ENCODE measurements at places on chromosomes 4 and X.

GRCh38 chr4:54662901-54663585, 5.3 kb downstream of the KIT start:
- DNase-seq: no peak

- no peak for DNase-seq
These were observed 89.0 kb downstream of the SPRY1 start for GRCh38 chr4:123485601-123486000.

DNA sequence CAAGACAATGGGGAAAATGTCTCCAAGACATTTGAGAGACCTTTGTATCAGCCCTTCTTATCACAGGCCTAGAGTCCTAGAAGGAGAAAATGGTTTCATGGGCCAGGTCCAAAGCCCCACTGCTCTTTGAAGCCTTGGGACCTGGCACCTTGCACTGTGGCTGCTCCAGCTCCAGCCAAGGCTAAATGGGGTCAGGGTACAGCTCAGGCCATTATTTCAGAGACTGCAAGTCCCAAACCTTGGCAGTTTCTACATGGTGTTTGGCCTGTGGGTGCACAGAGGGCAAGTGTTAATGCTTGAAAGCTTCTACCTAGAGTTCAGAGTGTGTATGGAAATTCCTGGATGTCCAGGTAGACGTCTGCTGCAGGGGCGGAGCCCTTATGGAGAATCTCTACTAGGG, 28.5 kb downstream of the SHROOM3 start:
- DNase-seq: no peak

DNA sequence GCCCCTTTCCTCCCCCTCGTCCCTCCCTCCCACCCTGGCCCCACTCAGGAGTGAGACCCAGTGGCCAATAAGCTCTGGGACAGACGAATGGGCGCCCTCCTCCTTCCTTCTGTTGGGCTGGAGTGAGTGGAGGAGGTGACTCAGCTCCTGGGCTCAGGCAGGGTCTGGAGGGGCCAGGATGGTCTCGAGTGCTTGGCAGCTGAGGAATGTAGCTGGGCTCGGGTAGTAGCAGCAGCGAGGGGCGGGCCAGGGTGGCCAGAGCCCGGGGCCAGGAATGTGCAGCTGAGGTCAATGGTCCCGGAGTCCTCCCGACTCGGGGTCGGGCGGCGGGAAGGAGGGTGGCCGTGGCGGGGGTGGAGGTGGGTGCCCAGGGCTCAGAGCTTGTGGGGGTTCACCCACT, 15.0 kb downstream of the G6PD start:
- DNase-seq: no peak

GRCh38 chrX:133921764-133922389, 63.5 kb downstream of the GPC3 start:
- no peak for DNase-seq

DNA sequence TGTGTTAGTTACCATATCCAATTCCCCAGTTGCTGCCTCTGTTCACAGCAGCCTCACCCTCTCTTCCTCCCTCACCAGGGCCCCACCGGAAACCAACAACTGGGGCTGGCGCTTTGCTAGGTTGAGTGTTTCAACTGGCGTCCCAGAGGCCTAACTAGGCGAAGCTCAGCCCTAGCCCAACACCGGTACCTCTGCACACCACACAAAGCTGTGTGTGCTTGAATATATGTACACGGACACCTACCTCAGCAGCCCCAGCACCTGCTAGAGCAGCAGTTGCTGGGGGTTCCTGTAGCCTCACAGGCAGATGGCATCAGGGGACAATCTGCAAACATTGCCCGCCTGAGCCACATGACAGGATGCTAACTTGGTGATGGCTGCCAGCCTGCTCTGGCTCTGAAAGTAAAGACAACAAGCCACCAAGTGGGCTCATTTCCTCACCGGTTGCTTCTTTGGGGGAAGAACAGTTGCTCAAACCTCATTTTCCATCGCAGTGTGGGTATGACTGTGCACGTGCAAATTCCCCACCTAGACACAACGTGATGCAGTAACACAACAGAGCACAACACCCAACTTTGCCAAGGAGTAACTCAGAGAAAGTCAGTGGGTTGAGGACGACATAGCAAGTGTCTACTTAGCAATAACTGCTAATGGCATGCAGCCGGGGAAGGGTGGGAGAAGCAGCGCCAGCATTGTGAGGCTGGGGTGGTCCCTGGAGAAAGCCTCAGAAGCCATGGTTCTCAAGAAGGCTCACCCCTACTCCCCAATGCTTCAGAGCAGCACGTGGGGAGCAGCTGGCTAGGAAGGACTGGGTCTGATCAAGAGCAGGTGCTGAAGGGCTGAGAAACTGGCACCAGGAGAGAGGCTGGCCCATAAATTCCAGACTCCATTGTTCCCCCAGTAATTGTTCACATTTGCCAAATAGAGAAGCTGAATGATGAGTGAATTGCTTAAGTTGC, 139.5 kb downstream of the SH3KBP1 start:
- DNase-seq: no peak

- no peak for DNase-seq
These were observed 203.3 kb upstream of the EMCN start for GRCh38 chr4:100721077-100721476.

- DNase-seq: no peak
These were observed 30.4 kb downstream of the SMIM43 start for GRCh38 chr4:121734571-121734970.

- DNase-seq: no peak
These were observed 796.7 kb downstream of the RAPGEF2 start for GRCh38 chr4:159899596-159899995.

DNA sequence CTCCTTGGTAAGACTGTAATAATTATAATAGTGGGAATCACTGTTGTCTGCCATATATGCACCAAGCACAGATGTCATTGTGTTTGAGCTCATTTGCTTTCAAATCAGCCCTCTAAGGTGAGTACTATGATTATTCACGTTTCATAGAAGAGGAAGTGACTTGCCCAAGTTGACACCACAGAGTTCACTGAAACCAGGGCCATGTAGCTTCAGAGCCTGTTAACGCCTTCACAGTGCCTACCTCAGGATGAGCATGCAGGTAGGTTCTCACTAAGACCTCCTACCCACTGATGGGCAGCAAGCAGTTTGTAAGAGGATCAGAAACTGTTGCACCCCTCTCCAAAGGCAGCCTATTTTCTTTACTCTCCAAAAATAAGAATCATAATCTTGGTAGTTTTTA, 27.4 kb downstream of the TMPRSS11A start:
- no peak for DNase-seq

DNA sequence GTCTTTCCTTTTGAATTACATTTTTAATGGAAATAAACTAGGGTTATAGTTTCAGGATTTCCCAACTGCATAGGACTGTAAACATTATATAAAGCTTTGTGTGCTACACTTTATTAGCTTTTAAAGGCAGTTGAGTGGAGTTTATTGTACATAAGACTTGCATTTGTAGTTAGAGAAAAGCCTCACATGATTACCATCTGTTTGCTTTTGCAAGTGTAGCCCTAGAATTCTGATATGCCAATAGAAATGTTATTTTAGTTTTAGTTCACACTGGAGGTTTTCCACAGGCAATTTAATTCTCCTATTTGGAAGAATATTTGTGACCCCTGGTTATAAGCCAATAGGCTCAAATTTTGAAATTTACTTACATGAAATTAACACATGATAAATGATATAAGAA, 41.3 kb upstream of the ANK2 start:
- no peak for DNase-seq

DNA sequence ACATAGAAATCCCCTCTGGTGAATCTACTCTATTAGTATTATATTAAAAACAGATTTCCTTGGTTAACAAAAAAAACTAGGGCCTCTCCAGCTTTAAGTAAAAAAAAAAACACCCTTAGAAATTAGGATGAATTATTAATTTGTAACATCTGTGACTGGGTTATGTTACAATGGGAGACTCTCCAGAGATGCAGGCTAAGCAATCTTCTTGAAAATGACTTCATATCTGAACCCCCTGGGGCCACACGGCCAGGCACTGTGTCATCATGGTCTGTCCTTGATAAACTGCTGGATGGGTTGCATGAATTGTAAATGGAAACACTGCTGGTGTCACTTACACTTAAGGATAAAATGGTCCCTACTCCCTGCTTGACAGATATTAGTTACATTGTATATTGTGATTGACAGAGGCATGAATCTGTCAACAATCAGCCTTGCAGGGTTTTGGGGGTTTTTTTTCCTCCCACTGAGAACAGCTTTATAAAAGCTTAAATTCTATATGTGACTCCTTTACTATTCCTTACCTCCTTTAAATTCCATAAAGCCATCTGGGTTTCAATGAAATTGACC, 49.1 kb downstream of the PRKG2 start:
- no peak for DNase-seq

DNA sequence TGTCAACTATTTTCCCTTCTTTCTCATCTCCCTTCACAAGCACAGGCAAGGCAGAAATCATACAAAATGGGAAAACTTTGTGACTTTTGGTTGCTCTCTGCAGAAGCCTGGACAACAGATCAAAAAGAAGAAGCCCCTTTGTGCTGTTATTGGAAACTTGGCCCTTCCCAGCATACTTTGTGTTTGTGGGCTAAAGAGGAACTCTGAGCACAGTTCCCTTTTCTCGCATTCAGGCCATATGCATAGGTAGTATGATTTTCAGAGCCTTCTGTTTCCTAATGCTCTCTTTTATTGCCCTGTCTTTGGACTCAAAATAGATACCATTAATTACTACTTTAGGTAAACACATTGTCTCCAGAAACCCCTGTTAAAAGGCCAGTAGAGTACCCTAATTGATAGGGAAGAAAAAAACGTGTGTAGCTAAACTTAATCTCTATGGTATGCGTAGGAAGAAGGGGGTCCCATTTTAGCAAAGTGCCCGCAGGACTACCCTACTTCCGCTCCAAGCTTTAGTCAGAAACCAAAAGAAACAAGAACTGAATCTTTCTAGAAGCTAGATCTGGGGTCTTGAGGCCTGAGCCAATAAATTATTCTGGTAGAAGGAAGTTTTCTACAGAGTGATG, 26.6 kb downstream of the VSIG4 start:
- no peak for DNase-seq

GRCh38 chrX:41381685-41382084, 47.7 kb downstream of the DDX3X start:
- no peak for DNase-seq

- no peak for DNase-seq
These were observed 18.5 kb downstream of the CNOT6L start for GRCh38 chr4:77800483-77801259.

- DNase-seq: no peak
These were observed 64.7 kb upstream of the UXT start for GRCh38 chrX:47723689-47724088.

DNA sequence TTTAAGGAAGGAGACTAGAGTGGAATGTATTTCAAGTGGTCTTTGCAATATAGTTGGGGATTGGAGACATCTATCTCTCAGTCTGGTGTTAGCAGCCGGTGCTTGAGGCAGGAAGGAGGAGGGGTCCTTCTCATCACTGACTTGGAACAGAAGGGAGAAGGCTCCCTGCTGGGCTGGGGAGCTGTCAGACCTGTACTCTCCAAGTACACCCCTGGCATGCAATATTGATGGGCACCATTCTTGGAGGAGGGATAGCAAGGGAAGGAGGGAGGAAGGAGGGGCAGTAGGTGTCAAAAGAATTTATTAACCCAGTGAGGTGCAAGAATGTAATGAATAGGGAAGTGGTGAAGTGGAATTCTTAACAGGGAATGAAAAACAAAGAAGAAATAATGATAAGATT, 338.8 kb downstream of the UNC5C start:
- no peak for DNase-seq

DNA sequence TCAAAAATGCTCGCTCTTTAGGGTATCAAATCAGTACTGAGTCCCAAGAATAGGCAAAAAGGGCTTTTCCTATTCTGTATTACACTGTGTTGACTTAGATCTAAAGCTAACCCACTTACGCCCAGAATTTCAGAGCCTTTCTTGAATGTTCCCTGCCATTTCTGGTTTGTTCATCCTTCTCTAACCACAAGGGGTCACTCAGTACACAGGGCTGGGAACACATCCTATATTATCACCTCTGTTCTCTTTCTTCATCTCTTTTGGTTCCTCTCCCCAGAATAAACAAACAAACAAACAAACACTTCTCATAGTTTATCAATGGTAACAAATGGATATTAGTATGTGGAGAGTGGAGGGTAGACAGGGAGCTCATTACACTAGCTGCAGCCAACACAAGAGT, 25.5 kb upstream of the MORC4 start:
- DNase-seq: no peak

DNA sequence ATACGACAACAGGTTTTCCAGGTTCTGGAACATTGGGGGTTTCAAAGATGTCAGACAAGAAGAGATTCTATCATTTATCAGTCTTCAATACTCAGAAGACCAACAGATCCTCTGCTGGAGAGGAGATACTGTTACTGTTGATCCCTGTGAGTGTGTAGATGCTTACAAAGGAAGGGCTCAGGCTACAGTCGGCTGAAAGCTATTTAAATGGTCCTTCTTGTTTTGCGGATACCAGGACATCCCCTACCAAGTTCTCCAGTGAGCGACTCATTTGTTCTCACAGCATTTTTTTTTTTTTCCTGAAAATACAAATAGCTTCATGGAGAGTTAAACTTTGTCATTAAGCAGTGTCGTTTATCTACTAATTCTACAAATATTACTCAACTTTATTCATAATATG, 201.6 kb downstream of the CAMK2D start:
- DNase-seq: no peak

DNA sequence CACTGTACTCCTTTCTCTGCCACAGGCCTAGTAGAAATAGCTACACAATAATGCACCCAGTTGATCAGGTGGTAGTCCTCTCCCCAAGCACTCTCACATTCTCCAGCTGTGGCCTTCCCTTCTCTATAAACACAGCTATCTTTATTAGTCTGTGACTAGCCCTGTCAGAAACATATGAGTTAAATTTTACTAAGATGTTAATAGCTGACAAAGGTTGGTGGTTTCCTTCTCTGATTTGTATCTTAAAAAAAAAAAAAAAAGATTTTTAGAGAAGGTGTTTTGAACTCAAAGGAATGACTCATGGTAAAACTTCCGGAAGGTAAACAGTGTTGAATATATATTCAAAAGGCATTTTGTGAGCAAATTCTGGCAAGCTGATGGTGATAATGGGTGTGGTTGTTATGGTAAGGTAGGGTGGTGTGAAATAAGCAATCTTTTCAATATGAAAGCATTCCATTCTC, 327.4 kb downstream of the PPP3CA start:
- DNase-seq: no peak

DNA sequence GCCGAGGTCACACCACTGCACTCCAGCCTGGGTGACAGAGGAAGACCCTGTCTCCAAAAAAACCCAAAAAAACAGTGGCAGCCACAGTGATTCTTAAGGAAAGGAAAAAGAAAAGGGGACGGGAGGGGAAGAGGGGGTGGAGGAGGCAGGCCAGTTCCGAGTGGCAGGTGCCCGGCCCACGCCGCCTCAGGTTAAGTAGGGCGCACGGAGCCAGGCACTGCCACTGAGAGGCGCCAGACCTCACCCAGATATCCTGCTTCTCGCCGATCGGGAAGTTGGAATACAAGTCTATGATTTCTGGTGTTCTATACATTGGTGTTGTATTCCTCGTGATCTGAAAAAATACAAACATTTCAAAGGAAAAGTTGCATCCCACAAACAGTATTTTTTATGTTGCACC, 35.9 kb downstream of the GAK start:
- no peak for DNase-seq

DNA sequence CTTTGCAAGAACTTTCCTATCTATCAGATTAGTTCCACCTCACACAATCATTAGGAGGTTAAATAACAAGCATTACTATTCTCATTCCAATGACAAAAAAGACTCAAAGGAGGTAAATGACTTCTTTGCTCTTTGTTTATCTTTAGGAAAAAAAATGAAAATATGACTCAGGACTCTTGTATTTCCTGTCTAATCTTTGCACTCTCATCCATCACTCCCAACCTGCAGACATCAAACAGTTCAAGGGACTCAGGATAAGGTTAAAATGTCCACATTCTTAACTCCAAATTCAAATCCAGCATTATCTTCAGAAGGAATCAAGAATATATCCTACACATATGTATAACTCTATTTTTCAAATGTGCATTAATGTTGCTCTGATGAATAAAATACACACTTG, 139.6 kb downstream of the UNC5C start:
- DNase-seq: no peak
